ENCODE measurements at places on chromosomes 5 and 9.

DNA sequence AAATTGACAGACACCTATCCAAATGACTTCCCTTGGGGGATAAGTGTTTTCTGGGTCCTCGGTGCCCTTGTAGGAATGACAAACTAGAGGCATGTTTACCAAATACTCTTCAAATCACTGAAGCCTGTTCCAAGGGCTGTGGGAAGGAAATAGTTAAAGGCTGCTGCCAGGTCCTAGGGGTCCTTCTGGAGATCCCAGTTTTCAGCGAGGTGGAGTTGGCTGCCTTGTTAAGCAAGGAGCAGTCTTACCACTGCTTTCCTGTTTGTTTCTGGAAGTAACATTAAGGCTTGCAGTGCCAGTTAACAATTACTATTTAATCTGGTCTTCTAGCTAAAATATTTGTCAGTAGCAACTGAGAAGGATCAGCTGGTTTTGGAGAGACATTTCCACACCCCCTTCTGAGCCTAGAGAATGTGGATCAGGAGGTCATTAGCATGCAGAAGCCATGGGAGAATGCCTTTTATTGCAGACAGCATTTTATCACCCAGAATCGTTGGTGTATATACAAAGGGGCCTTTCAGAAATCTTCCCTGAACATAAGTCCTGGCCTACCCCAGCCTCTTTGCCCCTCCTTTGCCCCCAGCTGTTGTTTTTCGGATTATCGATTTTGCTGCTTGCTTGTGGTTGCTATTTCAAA is 238.8 kb downstream of the DMAC1 start:
- no peak for DNase-seq

DNA sequence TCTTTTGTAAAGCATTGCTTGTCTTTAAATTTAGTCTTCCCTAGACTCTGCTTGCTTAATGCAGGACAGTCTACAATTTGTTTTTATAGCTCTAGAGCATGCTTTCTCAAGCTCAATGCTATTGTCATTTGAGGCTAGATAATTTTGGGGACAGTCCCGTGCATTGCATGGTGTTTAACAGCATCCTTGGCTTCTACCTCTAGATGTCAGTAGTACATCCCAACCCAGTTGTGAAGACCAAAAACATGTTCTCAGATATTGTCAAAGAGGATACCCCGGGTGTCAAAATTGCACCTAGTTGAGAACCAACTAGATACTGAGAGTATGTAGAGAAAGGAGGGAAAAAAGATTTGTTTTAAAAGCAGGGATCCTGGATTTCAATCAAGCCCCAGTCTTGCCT is 277.5 kb downstream of the CEMIP2 start:
- DNase-seq, result peak; percentile 30

DNA sequence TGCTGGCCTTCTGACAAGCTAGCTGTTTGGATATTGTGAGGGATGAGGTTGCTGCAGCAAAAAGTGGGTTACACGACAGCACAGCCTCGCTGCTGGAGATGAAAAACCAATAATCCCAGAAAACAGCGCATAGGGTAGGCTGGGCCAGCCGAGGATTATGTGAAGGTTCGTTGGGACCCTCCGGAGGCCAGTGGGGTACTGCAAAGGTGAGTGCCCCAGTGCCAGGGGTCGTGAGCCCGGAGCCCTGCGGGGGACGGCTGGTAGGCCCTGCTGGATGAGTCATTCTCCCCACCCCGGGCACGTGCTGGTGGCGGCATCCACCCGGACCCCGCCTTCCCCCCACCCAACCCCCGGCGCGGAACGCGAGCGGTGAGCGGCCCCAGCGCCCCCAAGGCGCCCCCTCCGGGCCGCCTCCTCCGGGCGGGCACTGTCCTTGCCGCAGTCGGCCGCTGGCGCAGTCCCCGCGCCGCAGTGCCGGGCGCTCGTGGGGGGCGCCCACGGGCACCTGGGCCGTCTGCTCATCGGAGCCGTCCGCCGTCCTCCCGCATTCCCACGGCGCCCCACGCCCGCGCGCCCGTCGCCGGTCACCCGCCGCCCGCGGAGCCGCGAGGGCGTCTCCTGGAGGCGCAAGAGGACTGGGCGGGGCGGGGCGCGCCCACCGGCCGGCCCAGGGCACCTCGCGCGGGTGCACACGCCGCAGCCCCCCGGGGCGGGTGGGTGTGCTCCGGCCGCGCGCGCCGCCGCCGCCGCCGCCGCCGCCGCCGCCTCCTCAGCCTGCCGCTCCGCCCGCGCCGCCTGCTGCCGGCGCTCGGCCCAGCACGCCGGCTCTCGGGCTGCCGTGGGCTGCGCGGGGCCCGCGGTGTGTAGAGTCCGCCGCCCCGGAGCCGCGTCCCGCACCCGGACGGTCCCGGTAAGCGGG is at the start of gene PHF24:
Gene PHF24, plus strand, starts transcription at position 794 of the 919 bp plus-strand sequence. CDS start 13,014 bp downstream, outside the sequence.
- peak; percentile 37 for DNase-seq

DNA sequence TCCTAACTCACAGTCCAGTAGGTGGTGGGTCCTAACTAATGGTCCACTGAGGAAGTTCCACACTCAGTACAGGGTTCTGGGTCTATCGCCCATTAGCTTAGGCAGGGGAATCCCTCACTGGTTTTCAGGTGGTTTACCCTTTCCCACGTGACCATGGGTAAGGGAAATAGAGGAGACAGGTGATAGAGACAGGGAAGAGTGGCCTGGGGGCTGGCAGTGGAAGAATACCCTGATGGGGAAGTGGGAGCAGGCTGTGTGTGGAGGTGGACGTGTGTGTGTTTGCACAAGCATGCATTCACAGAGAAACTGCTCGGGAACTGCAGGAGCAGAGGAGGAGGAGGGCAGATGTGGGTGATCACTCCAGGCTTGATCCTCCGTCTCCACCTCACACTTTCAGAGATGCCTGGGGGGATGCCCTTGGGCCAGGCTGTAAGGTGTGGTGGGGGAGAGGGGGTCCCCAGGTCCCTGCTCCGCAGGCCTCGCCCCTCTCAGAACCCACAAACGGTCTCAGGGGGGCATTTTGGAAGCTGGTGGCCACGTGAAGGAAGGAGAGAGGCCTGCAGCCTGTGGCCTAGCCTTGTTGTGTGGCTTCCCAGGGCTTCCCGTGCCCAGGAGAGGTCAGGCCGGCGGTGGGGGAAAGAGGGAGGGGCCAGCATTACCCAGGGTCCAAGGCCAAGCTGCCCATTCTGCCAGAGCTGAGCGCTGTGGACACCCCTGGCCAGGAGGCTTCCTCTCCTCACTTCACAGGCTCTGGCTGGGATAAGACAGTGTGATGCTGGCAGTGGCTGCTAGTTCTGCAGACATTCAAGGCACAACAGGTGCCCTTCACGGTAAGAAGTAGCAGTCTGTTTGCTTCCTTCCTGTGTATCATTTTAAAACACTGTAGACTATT is 80.0 kb downstream of the OTULIN start:
- no peak for DNase-seq

DNA sequence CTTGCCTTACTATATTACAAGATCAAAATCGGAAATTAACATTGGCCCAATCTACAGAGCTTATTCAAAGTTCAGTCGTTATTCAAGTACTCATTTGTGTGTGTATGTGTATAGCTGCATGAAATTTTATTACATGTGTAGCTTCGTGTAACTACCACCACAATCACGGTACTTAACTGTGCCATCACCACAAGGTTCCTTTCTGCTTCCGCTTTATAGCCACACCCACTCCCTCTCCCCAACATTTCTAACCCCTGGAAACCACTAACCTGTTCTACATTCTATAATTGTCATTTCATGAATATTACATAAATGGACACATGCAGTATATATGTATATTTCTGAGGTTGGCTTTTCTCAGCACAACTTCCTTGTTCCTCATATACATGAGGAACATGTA is 4.0 kb upstream of the TEX48 start:
- DNase-seq, result no peak

DNA sequence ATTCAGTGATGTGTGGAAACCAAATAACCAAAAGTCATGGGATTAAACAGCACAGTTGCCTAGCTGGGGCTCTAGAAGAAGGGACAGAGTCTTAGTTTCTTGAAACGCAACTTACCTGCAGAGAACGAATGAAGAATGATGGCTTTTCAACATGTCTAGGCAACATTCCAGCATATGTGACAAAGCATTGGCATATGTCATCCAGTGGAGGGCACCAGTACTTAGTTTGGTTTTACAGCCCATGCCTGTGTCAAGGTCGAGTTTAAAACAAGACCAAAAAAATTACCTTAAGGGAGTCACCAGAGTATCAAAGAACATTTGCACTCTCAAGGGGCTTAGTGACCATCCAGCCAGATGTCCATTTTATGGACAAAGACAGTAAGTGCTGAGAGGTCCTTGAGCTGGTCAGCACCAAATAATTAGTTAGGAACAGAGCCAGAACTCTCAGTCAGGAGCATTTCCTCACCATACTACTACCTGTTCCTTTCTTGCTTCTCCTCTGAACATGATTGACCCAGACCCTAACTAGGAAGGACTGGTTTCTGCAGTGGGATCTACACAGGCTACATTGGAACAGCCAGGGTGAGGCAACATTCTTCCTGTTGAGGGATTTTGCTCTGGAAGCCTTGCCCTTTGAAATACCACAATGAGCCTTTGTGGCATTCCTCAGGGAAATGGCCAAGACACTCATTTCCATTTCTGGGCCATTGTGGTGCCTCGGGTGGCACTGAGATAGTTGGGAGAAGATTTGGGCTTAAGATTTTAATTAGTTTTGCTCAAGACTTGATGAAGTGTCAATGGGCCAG is 75.4 kb upstream of the ANKH start:
- peak; percentile 76 for DNase-seq

- no peak for DNase-seq
Observed at GRCh38 chr5:172455087-172455381, 709 bp upstream of the SH3PXD2B start.

- no peak for DNase-seq
Observed at GRCh38 chr5:68011801-68012200, 203.8 kb upstream of the PIK3R1 start.

DNA sequence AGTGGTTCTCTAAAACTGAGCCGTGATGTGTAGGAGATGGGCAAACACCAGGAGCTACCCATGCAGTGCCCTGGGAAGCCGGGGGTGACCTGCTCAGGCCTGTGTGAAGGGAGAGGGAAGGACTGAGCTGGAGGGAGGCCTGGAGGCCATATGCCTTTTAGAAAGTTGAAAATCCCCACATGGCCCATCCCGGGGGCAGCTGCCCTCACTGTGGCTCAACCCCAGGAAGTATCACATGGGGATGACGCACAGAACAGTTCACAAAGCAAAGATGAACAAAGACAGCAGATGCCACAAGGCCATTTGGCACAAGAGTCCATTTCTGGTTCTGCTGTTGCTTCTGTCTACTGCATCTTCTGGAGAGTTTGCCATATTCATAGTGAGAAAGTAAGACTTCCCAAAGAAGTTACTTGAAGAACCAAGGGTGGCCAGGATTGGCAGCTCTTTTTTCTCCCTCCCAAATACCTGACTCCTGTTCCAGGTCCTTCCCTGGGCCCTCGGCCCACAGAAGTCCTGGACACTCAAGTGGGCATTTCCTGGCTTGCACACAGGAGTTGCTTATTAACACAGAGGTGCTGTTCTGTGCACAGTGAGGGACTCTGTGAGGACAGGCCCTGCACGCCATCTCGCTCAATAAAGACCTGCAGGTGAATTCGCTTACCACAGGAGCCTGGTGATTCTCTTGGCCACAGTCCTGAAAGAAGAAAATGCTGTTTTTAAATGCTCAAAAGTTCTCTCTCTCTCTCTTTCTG is 25.1 kb downstream of the ACSL6 start:
- no peak for DNase-seq

GRCh38 chr5:90201923-90202322 is 207.6 kb downstream of the CETN3 start:
- DNase-seq, result peak; percentile 78
